ENCODE measurements at places on chromosomes 5 and 9.

DNA sequence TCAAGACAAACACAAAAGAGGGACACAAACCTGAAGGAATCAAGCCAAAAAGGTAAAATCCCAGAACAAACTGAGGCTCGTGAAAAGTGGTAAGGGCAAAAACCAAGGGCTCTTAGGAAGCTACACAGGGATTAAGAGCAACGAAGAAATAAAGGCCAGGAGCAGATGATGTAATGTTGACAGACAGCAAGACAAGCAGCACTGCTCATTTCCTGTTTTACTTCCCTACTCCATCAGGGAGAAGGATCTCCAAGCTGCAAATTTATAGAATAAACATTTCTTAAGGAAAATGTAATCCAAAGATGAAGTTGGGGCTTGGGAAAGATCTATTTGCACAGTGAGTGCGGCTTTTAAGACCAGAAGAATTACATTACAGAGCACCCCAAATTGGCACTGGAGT, 182.3 kb upstream of the MAP1B start:
- DNase-seq, result no peak

- peak; percentile 90 for DNase-seq
Measured at GRCh38 chr9:137422604-137423513, at the start of the genes EXD3 and NOXA1. TSS of gene EXD3 (minus strand) at chr9:137423162. CDS start at chr9:137395357, 27,805 bp downstream. TSS of gene NOXA1 (plus strand) at chr9:137423393. CDS start at chr9:137423530, 137 bp downstream.

DNA sequence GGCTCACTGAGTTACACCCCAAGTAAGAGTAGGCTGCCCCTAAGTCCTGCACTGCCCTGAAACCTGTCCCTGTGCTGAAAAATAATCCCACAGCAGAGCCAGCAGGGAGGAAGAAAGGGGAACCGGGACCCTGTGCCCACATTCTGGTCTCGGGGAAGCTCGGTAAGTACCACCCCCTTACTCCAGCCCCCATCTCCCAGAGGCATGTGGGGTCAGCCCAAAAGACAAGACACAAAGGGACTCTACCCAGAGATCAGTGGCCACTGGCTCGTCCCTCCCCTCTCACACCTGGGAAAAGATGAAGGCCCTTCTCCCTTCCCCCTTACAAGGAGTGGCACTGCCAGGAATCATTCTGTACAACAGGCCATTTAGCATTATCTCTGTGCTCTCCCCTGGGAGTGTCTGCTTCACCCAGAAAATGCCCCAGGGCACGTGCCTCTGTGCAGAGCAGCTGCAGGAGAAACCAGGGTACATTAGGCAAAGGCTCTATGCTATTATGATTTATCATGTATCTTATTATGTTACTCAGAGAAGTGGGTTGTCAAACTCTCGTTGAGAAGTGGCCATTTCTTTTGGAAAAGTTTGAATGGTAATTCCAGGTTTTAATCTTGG, 71.3 kb downstream of the NDFIP1 start:
- DNase-seq, result no peak

DNA sequence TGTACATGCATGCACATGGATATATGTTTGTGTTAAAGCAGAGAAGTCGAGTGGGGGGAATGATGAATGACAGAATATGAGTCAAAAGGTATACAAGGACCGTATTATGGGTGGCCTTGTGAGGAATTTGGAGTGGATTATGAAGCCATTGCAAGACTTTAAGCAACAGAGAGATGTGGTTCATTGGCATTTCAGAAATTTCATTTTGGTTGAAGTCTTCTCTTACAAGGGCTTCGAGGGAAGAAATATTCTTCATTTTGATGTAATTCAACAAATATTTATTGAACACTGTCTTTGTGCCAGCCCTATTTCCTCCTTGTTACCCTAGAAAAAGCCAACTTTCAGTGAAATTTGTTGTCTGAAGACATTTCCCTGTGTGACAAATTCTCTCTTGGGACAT, 83.9 kb upstream of the SLCO6A1 start:
- no peak for DNase-seq
